Stimulated activated CD8-positive, alpha-beta memory T cell treated with anti-CD3 and anti-CD28 coated beads, Interleukin-4, amount 100 ng/mL, for 48 hours (primary cell): ENCODE measurements at places on chromosomes 12 and 14.

- DNase-seq = peak; percentile 51
These were observed 48.2 kb downstream of the MBIP start for GRCh38 chr14:36271939-36272907.

GRCh38 chr14:51929166-51929565 is 60.2 kb upstream of the RTRAF start:
- no peak for DNase-seq

- DNase-seq = no peak
These were observed 169.5 kb upstream of the SSTR1 start for GRCh38 chr14:38038171-38038570.

DNA sequence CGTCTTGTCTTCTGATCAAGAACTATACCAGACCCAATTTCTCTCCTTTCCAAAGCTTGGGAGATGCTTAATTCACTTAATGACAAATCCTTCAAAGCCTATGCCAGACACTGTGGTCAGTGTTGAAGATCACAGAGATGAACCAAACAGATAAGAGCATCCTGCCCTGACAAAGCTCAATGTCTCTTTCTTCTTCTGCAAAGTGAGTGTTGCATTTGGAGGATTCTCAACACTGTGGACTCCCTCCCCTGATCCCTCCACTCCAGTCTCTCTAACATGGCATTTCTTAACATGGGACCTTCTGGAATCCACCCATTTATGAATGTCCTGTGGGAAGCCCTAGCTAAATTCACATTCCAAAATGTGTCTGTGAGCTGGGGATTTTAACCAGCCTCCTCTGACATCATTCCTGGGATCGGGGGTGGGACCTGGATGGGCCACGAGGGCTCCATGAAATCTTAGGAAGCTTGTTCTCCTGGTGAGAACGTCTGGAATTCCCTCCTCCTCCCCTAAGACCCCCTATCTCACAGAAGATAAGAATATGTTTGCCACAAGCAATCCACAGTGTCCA is 20.3 kb downstream of the SYNE3 start:
- DNase-seq = no peak

DNA sequence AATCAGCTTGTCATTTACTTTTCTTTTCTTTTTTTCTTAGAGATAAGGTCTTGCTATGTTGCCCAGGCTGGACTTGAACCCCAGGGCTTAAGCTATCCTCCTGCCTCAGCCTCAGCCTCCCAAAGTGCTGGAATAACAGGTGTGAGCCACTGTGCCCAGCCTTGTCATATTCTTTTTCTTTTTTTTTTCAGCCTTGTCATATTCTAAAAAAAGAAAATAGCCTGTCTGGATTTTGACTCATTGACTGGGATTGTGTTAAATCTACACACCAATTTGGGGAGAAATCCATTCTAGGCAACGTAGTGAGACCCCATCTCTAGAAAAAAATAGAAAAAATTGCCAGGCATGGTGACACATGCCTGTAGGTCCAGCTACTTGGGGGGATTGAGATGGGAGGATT is 24.1 kb downstream of the ATP5MC2 start:
- DNase-seq = no peak

DNA sequence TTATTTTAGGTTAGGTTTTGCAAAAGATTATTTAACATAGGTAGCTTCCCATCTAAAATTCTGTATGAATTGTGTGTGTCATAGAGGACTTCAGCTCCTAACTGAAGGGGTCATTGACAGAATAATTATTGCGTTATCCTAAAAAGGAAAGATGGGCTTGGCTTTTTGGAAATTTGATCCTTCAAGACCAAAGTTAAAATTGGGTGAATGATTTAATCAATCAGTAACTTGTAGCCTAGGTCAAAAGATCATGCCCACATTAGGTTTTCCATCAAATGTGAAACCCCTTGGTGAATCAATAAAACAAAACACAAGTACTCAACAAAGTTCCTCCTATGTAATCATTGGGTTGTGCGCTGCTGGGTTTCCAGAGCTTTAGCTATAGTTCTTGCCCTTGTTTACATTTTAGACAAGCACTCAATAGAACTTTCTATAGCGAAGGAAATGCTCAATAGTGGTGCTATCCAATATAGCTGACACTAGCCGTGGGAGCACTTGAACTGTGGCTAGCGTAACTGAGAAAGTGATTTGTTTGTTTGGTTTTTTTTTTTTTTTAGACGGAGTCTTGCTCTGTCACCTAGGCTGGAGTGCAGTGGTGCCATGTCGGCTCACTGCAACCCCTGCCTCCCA is 37.6 kb upstream of the ARHGAP5 start:
- no peak for DNase-seq

DNA sequence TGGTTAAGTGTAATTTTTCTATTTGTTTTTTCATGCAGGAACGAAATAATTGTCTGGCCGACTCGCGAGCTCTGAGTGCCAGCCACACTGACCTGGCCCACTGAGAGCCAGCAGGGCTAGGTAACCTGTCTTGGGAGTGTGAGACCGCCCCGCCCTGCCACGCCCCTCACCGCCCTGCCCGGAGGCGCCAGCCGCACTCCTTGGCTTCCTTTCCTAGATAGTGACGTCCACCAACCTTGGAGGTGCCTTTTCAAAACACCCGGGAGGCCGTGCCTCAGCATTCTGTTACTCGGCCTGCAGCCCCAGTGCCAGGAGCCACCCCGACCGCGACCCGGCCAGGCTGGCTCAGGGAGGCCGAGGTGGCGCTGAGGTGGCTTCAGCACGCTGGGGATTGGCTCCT is 21.7 kb downstream of the XRCC3 start:
- DNase-seq = no peak

GRCh38 chr14:64713677-64714076 is 9.5 kb downstream of the PLEKHG3 start:
- no peak for DNase-seq

GRCh38 chr14:54597795-54598443 is 31.0 kb downstream of the SAMD4A start:
- no peak for DNase-seq

- DNase-seq = peak; percentile 49
These were observed 65.4 kb downstream of the TAOK3 start for GRCh38 chr12:118307069-118307954.

GRCh38 chr14:20530771-20531571 is 25.6 kb downstream of the RNASE10 start:
- DNase-seq = peak; percentile 84

- DNase-seq = no peak
These were observed 12.4 kb downstream of the TMEM120B start for GRCh38 chr12:121724925-121725324.

GRCh38 chr14:68712703-68713370 is 80.0 kb downstream of the ZFP36L1 start:
- no peak for DNase-seq

GRCh38 chr14:102513899-102514772 is 4.6 kb upstream of the ANKRD9 start:
- no peak for DNase-seq
